ENCODE measurements at places on chromosomes 1 and 21. TPM values are rescaled to one million over a fixed set of nuclear protein-coding genes. Genes with fewer than 3 reads are reported as not detected.

ETNK2 gene
- 2.1 TPM for total RNA-seq

CD244 gene
- 1.2 TPM for total RNA-seq

DNA sequence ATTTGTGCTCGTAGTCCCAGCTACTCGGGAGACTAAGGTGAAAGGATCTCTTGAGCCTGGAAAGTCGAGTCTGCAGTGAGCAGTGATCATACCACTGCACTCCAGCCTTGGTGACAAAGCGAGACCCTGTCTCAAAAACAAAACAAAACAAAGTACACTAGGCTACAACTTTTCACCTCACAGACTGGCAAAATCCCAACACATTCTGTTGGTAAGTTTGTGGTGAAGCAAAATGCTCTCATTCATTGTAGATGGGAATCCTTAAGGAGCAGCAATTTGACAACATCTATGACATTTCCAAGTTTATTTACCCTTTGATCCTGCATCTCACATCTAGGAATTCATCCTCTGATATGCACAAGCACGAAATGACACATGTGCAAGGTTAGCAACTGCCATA is 20.2 kb upstream of the SLC1A7 start:
- DNase-seq, result no peak

GRCh38 chr1:47722909-47723580 is 274.1 kb downstream of the TRABD2B start:
- peak; percentile 84 for DNase-seq

DNA sequence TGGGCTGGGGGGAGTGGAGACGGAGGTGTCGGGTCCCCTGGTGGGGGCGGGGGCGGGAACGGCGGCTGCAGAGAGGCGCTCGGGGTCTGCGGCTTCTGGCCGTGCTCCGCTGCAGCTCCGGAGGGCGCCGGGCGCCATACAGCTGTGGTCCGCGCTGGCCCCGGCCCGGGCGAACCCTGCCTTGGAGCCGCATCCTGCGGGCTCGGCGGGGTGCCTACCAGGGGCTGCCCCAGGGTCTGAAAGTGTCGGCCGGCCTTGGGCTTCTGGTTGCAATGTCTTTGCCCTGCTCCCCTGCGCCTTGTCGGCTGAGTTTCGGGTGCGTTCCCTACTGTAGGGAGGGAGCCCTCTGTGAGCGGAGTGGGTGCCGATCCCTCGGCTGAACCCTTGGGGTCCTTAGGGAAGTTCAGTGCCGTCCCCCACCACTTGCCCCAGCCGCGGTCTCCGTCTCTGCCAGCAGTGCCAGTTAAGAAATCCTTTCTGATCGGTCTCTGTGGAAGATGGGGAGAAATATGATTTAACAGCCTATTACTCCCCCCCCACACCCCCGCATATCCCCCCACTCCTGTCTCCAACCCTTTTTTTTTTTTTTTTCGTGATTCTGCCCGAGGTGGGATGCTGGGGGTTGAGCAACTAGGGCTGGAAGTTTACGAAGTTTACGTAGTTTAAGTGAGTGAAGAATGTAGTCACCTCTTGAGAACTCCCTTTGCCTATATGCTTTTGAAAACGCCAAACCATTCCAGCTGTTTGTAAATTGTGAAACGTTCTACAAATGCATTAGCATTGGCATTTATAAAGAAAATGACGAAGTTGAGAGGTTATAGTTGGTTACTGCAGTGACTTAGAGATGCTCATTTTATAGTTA is 588 bp downstream of the NEXN start:
- peak; percentile 36 for DNase-seq

DNA sequence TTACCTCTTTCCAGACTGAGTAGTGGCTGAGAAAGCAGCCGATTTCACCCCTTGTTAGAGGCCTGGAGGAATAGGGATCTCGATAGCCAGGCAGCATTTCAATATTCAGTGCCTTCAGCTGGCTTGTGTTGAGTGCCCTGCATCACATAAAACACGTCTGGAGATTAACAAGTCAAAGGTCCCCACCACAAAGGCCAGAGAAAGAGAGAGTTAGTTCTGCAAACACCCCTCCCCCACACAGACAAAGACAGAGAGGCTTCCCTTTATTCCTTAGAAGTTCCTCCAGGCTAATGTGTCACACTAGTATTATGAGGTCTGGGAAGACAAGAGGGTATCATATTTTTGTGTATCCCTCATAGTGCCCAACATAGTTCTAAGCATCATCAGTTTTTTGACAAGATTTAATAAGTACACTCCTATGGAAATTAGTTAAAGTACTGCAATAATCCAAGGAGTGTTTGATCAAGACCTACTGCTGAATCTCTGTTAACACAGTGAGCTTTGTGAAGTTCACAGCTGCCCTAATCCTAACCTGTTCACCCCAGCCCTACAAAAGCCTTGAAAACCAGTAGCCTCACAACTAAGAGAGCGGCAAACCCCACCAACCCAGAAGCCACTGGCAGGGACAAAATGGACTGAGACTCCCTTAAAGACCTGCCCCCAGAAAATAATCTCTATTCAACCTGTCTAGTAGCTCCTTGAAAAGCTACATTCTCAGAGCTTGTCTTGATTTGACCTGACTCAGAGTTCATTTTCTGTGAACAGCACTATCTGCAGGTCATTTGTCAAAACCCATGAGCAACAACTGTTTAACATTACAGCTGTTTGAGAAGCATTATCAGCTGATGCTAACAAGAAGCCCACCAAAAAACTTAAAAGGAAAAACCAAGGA is 91.9 kb downstream of the COLGALT2 start:
- DNase-seq, result no peak

GRCh38 chr1:15033264-15033663 is 120.3 kb upstream of the TMEM51 start:
- DNase-seq, result no peak

DNA sequence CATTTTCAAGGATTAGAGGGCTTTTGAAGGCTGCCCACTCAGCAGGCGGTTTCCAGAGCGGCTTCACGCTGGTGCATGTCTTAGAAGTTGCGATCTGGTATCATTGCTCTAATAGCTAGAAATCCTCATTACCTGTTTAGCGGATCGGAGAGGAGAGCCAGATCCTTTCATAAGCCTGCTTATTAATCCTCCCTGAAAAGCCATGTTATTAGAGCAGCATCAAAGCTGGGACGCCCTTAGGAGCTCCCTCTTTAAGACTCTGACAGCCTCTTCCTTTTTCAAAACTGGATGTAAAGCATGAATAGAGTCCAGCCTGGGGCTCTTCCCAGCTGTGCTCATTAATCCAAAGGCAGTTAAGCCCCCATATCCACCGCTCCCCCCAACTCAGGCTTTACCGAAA is 13.9 kb upstream of the CTSE start:
- no peak for DNase-seq

- no peak for DNase-seq
Measured at GRCh38 chr1:1625404-1625775, 6.6 kb upstream of the MMP23B start.

LEFTY1 gene
- total RNA-seq, result 199 TPM

TMEM269 gene
- not detected for total RNA-seq

DNA sequence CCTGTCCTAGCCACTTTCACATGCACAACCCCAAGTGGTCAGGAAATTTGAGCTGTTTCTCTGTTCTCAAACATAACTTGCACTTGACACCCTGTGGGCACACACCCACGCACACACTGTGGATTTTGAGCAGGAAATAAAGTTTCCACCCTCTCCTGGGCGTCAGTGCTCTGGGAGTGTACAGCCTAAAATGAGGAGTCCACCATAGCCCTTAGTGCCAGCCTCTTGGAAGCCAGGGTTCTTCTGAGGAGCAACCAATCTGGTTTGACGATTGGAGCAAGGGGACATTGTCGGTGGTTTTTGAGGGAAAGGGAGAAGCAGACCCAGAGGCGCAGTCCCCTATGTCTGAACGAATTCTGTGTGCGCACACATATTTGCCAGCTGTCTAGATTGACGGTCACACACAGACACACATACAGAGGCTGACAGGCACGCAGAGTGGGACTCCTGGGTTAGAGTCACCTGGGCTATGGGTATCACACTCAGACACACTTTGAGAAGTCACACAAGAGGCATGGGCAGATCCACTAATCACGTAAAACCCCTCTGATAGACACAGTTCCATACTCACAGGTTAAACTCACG is 2.7 kb downstream of the DMBX1 start:
- DNase-seq, result no peak

DNA sequence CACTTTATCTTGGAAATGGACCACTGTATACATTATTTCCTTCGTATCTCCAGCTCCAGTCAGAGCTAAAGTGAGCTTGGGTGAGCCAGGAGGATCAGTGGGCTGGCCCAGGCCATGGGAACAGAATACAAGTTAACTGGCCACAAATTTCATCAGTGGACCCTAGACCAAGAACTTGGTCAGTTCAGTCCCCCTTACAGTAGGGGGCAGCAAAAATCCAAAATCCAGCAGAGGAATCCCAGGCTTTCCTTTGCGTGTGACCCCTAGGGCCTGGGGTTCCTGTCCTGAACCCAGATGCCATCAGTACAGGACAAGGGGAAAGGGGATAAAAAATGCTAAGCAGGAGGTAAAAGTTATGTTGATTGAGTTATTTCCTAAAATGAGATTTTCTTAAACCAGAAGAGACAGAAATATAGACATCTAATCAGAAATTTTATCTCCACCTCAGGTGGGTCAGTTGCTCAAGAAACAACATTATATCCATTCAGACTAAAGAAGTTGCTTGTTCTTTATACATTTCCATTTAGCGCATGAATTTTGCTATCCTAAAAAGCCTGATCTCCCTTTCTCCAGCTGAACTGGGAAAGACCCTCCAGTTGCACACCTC is 24.1 kb upstream of the LCE5A start:
- DNase-seq, result no peak

DNA sequence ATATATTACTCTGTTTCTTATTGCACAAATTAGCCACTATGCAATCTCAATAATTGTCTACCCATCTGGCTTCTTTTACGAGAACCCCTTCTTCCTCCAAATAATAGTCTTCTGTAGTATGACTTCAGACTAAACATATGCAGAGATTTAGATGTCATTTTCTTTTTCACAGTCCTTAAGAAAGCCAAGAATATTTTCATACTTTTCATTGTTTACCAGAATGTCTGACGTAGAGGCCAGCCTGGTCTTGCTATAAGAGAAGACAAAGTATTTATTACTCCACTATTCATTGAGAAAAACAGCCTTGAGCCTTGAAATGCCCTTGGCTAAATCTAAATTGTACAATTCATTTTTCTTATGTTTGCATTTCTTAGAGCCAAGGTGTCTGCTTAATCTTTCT is 714.9 kb upstream of the CXADR start:
- no peak for DNase-seq

DNA sequence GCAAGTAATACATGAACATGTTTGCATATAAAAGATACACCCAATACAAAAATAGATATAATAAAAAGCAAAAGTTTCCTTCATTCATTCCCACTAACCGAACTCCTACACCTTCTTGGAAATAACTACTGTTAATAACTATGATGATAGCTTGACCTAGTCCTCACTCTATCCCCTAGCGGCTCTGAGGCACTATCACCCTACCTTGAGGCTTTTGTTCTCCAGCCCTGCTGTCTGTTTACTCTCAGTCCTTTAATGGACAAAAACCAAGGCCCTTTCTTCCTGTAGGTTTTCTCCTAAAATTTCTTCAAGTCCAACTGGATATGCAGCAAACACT is 186.6 kb downstream of the SLC35F3 start:
- DNase-seq, result no peak

C1orf87 gene
- total RNA-seq, result not detected

ADAM30 gene
- total RNA-seq, result not detected

DNA sequence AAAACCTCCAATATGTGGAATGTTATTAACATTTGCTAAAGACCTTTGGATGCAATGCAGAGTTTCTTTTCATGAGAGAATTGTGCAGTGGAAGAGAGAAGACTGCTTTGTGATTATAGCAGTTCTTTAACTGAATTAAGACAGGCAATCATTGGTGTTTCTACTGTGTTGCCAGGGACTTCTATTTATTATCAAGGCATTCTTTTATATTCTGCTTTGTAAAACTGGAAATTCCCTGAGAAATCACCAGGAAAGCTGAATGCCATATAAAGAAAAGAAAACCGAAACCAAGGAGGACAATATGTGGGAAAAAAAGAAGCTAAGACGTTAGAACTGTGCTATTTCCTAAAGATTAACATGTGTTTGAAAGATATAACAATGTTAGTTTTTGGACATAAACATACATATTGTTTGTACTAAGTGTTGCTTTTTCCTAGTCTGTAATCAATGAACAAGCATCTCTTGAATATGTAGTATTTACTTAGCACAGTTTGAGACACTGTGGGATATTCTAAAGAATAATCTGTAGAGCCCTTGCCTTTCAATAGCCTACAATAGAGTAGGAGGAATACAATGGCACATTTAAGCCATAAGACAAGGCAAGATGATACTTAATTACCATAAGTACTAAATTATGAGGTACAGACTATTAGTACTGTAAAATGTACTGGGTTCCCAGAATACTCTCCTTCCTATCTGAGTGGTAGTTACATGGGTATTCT is 47.1 kb downstream of the EXTL2 start:
- no peak for DNase-seq

DNA sequence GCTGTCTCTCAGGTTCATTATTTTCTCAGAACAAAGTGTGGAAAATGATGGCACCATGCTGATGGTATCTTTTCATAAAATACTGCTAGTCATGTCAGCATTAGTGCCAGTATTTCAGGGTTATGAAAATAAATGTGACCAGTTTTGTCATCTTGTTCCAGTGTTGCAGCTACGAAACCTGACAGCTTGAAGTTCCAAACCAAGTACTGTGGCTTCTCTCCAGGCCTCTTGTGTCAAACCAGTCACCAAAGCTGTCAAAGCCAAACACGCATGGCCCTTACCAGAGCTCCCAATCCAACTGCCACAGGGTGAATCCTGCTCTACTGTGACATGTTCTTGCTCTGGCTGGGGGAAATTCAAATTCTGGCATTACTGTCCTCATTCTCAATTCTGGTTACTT is 20.7 kb upstream of the EXO1 start:
- DNase-seq, result no peak

GRCh38 chr1:211281320-211282022 is 22.3 kb downstream of the RCOR3 start:
- no peak for DNase-seq

VHLL gene
- total RNA-seq, result not detected

GRCh38 chr1:204980840-204981405 is 62.1 kb upstream of the CNTN2 start:
- no peak for DNase-seq

DNA sequence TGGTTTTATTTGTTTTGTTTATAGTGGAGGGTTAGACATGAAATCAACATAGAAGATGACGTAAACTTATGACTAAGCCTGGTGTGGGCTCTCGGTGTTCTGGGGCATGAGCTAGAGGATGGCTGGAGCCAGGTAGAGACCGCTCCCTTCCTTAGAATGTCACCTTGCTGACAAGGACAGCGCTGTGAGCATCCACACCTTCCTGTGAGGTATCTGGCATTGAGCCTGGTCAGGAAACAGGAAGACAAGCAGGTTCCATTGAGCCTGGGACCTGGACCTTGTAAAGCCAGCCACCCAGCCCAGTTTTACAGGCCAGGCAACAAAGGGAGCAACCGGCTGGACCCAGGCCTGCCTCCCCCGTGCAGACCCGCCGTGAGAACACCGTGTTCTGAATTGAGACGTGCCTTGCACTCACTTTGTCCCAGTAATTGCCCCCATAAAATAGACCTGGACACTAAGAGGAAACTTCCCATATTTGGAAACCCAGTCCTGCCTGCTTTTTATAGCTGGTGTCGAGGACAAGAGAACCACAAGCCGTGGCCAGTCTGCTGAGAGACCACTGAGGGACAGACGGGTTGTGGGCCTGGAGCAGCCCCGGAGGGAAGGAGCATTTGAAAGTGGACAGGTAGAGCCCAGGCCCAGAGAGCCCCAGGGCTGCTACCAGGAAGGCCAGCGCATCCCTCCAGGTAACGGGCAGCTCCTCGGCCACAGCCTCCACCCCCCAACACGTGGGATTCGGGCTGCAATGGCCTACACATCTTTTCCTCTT is 78.0 kb downstream of the PDE9A start:
- DNase-seq, result peak; percentile 90

All from mucosa of descending colon (tissue), 3 donors.